ENCODE measurements at places on chromosomes 16 and 17.

GRCh38 chr16:11800382-11800718 is 3.3 kb upstream of the ZC3H7A start:
- DNase-seq: no peak

DNA sequence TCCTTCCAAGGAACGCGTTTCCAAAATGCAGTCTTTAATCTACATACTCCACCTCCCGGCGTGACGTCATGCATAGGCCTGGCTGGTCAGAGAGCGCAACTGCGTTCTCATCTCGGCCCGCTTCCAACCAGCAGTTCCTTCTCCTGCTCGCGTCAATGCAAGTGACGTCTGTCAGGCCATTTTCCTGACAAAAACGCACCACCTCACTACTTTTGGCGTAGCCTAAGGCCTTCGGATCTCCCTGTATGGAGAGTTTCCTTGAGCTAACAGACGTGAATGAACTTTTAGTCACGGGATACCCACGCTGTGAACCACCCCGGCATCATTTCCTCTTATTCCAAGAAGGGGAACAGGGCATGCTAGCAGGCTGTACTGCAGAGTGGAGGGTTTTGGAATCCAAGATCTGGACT is 25.0 kb downstream of the TEX14 start:
- no peak for DNase-seq

- no peak for DNase-seq
Measured at GRCh38 chr17:77182205-77183172, 41.7 kb downstream of the SEC14L1 start.

DNA sequence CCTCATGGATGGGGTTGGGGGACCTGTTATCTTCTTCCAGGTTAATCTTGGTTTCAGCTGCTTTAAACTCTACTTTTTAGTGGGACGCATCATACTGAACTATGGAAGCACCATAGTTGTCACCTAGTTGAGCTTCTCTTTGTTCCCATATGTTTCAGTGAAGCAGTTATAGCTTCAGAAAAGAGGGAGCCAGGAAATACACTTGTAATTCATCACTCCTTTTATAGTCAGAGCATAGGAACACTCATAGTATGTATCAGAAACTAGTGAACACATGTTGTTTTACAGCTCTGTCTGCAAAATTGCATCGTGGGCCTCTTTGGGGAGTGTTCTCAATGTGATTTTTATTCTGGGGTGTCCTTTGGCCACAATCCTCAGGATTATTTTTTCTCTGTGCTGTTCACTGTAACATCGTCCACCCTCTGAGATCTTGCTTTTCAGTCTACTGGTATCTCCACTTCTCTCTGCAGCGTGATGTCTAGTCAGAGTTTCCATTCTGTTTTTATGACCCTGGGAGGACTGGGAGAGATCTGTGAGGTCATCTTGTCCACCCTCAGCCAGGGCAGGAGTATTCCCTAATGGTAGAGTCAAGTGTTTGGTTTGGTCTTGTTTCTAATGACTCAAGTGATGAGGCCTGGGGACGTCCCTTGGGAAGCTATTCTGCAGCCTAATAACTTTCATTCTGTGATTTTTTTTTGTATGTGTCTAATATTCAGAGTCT is 585.4 kb downstream of the WWOX start:
- no peak for DNase-seq

- no peak for DNase-seq
Measured at GRCh38 chr17:70702683-70703255, 533.4 kb downstream of the KCNJ2 start.

DNA sequence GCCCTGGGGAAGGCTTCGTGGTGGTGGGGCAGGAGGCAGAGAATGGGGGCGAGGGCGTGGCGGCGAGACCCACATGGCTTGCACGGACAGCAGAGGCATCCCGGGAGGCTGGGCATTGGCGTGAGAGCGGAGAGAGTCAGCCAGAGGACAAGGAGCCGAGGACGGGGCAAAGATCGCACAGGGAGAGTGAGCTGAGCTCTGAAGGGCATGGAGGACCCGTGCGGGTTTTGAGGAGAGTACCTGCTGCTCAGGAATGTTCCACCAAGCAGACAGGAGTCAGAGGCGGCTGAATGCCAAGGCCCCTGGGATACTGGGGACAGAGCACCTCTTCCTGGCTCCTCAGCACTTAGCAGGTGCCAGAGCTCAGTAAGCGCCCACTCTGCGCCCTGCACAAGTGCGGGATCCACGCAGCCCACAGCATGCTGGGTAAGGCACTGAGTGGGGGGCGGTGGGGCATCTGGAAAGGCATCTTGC is 47.8 kb downstream of the ARHGAP27 start:
- no peak for DNase-seq

DNA sequence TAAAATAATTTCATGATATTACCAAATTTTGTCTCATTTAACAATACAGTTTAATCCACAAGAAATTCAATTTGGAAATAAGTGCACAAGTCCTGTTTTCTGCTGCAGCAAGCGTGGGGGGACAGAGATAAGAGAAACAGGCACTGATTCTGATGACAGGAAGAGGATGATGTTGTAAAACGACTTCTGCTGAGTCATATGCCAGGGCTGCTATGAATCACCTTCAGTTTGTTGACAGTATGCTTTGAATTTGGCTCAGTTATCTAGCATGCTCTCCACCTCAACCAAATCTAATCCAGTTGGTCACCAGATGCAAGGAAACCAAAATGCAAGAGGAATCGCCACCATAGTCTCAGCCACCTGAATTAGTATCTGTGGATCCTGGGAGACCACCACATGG is 244.1 kb upstream of the MON1B start:
- DNase-seq: no peak

GRCh38 chr16:65600629-65601028 is 478.8 kb upstream of the CDH11 start:
- DNase-seq: no peak

DNA sequence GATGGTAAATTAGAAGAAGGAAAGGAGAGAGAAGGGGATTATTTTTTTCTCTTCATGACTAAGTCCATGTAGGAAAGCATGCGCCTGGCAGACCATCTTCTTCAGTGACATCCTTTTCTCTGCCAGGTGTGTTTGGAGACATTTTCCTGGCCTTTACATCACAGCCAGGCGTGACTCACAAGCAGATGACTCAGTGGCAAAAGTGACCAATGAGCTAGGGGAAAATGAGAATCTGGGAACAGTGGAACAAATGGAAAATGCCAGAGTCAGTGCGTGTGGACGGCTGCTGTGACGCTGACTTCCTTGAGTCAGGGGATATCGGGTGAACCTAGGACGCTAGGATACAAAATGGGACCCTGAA is 9.4 kb downstream of the KIAA0513 start:
- DNase-seq: no peak

DNA sequence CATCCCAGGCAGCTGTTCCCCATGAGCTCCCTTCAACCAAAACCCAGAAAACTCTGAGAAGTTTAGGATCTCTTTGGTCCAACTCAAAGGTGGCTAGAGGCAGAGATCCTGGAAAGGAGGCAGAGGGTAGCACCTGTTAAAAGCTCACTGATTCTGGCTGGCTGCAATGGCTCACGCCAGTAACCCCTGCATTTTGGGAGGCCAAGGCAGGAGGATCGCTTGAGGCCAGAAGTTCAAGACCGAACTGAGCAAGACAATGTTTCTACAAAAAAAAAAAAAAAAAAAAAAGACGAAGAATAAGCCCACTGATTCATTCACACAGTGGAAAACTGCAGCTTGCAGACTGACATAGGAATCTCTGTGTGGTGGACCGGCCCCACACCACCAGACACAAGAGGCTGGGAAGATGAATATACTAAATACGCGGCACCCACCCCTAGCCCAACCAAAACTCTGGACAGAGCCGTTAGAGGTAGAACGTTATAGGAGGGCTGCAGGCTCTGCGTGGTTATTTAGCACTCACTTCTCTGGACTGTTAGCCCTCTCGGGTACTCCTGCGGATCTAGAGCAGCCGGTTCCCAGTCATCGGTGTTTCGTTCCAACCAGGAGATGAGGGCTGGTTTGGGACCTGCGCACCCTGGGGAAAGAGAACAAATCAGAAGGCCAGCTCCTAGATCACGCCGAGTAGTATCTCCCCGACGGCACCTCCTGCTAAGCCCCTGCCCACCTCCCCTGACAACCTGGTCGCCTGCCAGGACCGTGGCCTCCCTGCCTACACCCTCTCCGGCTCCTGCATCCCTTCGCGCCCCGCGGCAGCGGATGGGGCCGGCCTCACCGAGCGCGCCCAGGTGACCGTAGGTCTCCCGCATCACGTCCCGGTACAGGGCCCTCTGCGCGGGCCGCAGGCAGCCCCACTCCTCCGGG is 925 bp downstream of the ZNF689 start:
- DNase-seq: no peak

DNA sequence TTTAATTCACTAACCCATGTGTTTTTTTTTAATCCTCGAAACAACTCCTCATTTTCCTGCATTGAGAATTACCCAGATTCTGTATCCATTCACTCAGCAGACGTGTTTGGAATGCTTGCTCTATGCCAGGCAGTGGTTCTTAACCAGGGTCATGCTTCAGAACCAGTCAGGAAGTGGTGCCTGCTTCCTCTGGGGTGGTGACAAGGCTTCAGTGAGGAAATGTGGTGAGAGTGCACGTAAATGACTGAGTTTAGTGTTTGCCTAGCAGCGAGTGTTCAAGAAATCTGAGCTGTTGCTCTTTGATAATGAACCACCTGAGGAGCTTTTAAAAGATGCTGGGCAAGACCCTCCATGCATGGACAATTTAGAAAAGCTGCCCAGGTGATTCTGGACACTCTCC is 9.9 kb downstream of the ZFP90 start:
- DNase-seq: no peak

- DNase-seq: no peak
Measured at GRCh38 chr17:49616086-49616485, 40.4 kb downstream of the NXPH3 start.

DNA sequence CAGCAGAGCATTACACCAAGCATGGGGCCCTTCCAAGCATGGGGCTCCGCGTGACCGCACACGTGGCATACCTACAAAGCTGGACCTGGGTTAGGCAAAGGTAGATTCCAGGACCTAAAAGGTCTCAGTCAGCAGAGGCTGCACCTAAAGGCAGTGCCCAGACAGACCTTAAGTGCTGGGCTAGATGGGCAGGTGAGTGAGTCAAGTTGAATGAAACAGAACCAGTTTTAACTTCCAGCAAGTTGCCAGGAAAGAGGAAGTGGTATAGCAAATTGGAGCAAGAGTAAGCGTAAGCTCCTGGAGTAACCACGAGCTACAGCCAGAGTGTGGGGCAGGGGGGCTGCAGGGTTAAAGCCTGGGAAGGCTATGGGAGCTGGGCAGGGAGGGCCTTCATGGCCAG is 49.5 kb downstream of the SRCIN1 start:
- DNase-seq: no peak

DNA sequence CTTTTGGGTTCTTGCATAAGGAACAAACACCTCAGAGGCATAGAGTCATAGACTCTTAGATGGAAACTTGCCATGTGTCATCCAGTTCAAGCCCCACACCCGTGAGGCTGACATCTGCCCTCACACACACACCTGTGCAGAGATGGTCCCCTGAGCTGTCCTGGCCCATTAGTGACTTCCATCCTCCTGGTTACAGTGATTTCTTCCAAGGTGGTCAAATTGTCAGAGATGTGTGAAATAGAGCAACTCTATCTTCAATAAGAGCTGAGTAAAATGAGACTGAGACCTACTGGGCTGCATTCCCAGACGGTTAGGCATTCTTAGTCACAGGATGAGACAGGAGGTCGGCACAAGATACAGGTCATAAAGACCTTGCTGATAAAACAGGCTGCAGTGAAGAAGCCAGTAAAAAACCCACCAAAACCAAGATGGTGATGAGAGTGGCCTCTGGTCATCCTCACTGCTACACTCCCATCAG is 342.2 kb upstream of the TNRC6C start:
- DNase-seq: no peak

- no peak for DNase-seq
Measured at GRCh38 chr16:68700831-68701230, 36.3 kb upstream of the CDH1 start.

- DNase-seq: no peak
Measured at GRCh38 chr17:82884970-82885353, 45.1 kb upstream of the ZNF750 start.

DNA sequence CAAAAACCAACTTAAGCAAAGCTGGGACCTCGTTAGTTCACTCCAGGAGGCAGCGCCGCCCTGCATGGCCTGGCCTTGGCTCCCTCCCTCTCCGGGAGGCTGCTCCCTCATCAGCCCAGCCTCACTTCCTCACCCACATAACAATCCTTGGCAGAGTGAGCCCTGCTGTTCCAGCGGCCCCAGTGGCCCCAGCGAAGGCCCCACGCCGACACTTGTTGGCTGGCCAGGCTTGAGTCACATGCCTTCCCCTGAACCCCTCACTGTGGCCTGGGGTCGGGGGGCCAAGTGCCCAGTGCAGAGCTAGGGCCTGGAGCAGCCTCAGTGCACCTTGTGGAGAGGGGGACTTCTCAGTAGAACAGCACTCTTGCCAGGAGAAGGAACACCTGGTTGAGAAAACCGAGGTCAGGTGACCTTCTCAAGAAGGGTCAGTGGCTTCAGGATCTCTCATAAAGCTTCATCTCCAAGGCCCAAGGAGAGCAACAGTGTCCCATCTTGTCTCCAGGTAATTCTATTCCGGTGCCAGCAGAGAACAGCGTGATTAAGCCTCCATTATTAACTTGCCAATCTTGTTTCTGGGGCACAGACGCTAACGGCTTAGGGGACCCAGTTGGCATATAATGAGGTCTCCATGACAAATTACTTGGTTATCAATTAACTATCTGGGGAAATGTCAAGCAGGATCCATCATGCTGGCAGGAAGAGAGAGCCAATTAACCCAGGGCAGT is 26.8 kb downstream of the ENDOV start:
- no peak for DNase-seq

DNA sequence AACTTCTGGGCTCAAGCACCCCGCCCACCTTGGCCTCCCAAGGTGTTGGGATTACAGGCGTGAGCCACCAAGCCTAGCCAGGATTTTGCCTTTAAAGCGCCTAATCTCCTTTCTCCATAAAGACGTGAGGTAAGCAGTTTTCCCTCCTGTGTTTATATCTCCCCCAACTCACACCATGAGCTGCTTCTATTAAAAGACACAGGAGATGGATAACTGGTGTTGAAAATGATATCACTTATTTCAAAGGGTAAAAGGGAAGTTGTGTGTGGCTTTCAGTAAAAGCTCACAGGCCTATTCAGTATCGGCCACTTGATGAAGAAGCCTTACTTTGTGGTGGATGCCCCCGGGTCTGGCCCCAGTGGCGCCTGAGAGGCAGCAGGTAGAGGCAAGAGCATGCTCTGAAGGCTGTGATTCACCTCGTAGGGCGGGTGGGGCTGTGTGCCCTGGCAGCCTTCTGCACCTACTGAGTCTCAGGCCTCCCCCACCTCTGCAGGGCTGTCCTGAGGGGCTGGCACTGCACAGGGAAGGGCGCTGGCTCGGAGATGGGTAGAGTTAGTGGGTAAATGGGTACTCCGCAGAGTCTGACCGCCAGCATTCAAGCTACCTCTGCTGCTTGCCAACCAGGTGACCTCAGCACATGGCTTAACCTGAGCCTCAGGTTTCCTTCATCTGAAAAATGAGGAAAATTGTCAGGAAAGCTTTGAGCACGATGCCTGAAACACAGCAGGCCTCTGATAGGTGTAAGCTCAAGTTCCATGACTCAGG is 146.8 kb downstream of the CLEC16A start:
- DNase-seq: no peak

GRCh38 chr17:35750526-35751395 is 2.3 kb downstream of the GAS2L2 start:
- DNase-seq: no peak
